ENCODE measurements at places on chromosomes 3 and 15.

GRCh38 chr3:143643905-143644304, 204.4 kb downstream of the SLC9A9 start:
- DNase-seq: no peak

GRCh38 chr3:28262001-28262400, 20.6 kb downstream of the CMC1 start:
- no peak for DNase-seq

GRCh38 chr15:34114215-34114614, 12.3 kb downstream of the PGBD4 start:
- no peak for DNase-seq

- DNase-seq: no peak
These were observed 50.5 kb downstream of the SRGAP3 start for GRCh38 chr3:9198899-9199335.

Data from stimulated activated CD4-positive, alpha-beta T cell treated with anti-CD3 and anti-CD28 coated beads, Interleukin-2, amount 100 ng/mL, for 24 hours (primary cell).